NCI-H524 treated with DMSO at 0.1 percent for 48 hours (cell line): ENCODE measurements at places on chromosomes 4 and X.

- DNase-seq = no peak
Measured at GRCh38 chr4:834368-835147, 8.6 kb upstream of the CPLX1 start.

DNA sequence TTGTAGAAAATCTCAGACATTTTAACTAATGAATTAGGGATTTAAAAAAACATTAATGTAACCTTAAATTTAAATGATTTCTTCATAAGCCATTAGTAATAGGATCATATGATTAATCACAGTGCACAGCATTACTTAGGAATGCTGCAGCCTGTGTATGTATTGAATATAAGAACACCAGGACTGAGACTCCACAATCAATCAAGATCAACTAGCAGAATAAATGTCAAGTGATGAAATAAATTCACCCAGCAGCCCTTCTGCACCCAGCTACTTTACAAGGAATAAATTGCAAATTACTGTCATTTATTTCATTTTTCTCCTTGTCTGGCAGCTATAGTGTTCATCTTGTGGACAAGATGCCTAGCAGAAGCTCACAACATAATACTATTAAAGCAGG lies 46.5 kb downstream of the NEIL3 start:
- no peak for DNase-seq

GRCh38 chrX:96798982-96799381 lies 84.7 kb upstream of the RPA4 start:
- no peak for DNase-seq

DNA sequence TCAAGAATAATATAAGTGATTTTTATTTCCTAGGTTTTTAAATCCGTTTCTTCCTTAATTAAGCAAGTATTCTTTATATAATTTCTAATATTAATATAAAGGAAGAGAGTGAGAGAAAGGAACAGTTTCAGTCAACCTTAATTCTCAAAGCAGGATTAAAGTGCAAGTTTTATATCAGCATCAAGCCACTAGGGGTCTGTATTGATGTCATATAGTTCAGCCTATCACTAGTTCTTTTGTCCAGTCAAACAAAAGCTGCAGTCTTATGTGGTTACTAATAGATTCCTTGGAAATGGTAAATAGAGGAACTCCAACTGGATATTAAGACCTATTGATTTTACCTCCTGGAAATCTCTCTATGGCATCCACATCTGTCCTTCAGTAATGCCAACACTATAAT lies 82.0 kb downstream of the NAP1L3 start:
- DNase-seq = no peak

DNA sequence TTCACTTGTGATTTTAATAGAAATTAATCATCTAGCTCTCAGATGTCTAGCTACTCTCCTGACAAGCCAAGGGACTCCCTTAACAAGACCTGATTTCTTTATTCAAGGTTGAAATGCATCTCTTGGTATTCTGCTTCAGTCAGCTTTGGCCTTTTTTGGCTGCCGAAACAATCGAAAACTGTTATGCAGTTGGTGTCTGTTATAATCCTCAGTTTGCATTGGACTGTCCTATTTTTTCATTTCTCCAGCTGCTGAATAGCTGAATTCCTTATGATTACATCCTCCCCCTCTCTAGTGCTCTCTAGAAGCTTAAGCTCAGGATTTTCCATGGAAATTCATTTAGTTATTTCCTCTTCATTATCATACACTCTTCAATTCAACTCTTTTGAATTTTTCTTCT lies 177.2 kb downstream of the TRIML1 start:
- DNase-seq = no peak

GRCh38 chr4:53563824-53564223 lies 27.5 kb downstream of the LNX1 start:
- no peak for DNase-seq

GRCh38 chr4:165866019-165866650 lies 6.9 kb upstream of the TLL1 start:
- DNase-seq = no peak

- no peak for DNase-seq
Measured at GRCh38 chr4:178970433-178971140, 1528.3 kb upstream of the AGA start.

- no peak for DNase-seq
Measured at GRCh38 chrX:140713174-140713539, 3.6 kb downstream of the LINC00632 start.
